ENCODE measurements at places on chromosomes 3 and 15.

DNA sequence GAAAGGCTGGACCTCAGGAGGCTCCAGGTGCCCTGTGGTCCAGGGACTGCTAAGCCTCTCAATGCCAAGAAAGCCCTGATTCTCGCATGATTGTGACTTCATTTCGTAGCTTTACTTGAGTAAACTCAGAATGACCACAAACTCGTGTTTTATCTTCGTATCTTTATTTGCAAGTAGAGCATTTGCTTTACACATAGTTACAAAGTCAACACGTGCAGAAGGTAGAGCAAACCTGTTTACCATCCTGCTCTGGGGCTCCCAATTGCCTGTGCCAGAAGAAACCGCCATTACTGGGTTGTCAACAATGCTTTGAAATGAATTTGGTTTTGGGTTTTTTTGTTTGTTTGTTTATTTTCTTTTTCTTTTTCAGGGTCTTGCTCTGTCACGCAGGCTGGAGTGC is 5.8 kb upstream of the MESP1 start:
- no peak for DNase-seq

DNA sequence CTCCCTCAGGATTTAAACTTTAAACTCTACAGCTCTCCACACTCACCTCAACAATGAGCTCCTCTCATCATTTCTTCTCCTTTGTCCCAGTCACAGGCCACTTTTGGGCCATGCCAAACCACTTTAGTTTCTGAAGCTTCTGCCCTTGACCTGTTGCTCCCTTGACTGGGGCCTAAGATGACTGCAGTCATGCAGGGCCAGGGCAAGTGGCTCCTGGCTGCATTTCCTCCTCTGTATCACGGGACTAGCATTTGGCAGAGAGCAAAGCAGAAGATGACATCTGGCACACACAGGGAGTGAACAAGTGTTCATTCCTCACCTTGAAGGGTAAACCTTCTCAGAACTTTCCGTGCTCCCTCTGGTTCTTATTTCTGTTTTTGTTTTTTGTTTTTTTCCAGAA is 136.9 kb downstream of the PDE8A start:
- DNase-seq = no peak

DNA sequence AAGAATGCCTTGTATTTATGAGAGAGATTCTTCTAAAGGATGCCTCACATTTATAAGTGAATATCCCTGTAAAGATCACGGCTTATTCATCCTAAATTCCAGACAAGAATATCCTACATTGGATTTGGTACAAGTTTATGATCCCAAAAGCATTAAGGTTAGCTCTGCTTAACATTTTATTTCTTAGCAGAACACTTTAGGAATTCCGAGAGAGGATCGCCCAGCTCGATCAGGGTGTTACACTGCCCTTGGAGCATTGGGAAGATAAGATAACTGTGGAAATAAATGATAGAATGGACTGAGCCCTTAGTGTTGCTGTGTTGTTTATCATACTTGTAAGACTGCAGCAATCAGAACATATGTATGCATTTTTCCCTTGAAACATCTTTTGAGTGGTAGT is 223.0 kb upstream of the CDIN1 start:
- DNase-seq = no peak

DNA sequence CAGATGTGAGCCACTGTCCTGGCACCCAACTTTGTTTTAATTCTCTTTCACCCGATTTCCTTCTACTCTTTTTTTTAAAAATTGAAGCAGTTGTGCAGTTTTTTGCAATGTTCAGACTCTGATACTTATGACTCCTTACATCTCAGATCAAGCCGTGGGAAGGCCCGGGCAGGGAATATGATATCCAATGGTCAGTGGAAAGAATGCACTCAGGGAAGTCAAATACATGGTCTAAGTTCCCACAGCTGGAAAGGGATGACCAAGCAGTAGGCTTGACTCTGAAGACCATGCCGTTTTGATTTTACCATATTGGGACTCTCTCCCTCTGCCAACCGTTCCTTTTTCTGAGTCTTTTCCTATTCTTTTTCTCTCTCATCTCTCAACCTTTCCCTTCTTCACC is 157.2 kb downstream of the RPLP1 start:
- peak; percentile 24 for DNase-seq

DNA sequence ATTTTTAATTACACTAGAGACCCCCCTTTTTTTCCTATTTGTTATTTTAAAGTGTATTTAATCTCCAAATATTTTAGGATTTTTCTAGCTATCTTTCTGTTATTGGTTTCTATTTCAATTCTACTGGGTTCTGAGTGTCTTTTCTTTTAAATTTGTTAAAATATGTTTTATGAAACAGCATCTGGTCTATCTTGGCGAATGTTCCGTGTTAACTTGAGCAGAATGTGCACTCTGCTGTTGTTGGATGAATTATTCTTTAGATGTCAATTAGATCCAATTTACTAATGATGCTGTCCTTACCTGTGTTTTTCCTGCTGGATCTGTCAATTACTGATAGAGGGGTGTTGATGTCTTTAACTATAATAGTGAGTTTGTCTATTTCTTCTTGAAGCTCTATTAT is 462.0 kb upstream of the CNTN3 start:
- no peak for DNase-seq

DNA sequence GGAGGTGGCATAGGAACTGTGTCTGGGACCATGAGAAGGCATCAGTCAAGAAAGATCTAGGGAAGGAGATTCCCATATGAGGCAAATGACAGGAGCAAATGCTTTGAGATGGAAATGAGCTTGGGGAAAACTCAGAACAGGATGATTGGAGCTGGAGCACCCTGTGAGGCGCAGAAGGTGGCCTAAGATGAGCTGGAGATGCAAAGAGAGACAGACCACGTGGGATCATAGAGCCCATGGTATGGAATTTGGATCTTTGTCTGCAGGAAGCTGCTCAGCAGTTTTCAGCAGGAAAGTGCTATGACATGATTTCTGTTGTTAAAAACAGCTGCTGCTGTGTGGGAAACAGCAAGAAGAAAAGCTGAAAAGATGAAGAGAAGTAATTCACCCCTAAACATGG is 310.6 kb downstream of the MAGI1 start:
- DNase-seq = no peak

- DNase-seq = no peak
Observed at GRCh38 chr3:119831022-119831421, 49.1 kb downstream of the NR1I2 start.

- DNase-seq = no peak
Observed at GRCh38 chr3:142065932-142066331, 83.4 kb downstream of the TFDP2 start.

- DNase-seq = no peak
Observed at GRCh38 chr15:78541744-78542034, 1.4 kb downstream of the PSMA4 start.

DNA sequence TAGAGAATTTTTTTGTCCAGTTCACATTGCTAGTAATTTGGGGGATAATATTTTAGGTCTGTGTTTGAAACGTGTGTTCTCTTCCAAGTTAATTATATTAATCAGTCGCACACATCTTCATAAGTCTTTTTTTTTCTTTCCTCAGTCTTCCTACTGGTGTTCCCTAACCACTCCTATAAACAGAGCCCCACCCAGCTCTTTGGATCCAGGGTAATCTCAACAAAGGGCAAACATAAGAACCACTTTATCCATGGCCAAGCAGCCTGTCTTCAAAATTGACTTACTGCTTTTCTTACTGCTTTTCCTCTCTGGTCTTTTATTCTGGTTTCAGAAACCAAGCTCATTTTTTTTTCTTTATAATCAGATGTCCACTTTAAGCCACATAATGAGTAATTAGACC is 266.8 kb upstream of the NECTIN3 start:
- no peak for DNase-seq

DNA sequence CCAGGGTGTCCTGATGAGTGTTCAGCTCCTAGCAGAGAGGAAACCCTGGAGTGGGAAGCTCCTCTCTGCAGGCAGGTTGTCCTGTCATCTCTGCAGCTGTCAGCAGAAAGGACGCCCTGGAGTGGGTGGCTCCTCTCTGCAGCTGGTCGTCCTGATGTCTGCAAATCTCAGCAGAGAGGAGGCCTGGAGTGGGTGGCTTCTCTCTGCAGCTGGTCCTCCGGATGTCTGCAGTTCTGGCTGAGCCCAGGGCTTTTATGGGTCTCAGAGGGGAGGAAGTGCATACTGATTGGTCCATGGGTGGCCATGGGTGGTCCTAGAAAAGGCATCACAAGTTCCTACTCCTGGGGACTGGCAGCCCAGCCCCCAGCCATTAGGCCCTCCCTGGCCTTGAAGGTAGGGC is 102.6 kb upstream of the BNIP2 start:
- DNase-seq = no peak

DNA sequence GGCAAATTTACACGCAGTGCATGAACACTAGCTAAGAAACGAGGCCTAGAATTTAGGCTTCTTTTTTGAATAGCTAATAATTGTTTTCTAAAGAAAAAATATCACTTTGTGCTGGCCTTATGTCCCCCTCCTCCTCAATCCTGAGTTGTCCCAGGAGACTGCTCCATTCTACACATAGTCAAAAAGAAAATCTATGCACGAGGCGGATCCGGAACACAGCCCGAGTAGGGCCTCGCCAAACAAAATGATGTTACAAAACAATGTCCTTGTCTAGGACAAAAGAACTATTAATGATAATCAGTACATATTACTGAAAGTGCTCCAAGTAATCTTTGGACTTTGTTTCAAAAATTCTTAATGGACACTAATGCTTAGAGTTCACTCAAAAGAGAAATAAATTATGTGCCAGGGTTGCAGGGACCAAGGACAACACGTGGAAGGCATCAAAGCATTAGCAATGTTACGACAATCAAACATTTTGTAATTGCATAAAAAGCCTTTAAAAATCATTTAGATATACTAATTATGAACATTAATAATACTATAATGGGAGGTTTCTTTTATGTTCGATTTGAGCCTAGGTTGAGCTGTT is 206.5 kb upstream of the ICE2 start:
- DNase-seq = no peak

DNA sequence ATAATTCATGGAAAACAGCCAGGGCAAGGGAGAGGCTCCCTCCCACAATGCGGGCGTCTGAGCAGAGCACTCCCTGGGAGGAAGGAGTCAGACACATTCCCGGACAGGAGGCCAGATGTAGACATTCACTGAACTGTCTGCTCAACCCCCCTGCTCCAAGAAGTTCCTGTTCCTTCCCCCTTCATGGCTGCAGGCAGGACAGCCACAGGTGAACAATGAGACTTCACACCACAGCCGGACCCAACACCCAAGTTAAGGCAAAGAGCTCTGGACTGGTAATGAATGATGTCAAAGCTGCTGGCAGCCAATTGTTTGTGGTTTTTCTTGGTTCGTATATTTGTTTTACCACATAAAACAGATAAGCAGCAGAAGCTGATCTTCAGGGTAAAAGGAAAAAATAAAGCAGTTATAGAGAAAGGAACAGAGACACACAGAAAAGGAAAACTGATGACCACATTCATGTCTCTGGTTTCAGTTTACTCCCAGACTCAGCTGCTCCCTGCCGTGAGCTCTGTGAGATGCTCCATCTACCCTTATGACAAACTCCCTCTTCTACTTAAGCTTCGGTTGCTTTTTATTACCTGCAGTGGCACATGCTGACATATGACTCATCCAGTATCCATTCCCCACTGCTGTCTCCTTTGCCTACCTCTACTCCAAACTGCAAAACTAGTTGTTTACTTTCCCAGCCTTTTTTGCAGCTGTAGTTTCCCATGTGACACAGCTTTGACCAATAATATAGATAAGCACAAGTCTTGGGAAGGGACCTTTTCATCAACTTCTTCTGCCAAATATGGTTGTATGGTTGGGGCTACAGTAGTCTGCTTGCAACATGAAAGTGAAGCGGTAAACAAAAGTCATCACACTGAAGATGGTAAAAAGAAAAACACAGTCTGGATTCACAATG is 33.1 kb downstream of the DZIP1L start:
- DNase-seq = no peak

DNA sequence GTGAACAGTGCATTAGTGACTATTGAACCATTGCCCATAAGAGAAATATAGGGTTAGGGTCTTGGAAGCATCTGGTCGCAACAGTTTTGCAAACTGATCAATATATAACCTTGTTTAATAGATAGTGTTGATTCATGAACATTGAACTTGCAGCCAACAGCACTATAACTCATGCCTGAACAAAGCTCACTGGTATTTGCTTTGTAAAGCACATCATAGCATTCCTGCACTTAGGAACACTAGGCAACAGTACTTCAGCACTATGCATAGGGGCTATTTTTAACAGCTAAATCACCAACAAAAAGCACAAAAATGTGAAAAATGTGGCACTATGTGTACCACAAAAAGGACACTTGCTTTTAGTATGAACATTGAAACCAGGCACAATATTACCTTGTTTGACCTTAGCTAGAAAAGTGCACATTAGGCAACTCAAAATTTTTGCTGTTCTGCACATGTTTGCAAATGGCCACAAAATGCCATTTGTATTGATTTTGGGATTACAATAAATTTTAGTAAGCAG is 68.0 kb downstream of the OXNAD1 start:
- no peak for DNase-seq

DNA sequence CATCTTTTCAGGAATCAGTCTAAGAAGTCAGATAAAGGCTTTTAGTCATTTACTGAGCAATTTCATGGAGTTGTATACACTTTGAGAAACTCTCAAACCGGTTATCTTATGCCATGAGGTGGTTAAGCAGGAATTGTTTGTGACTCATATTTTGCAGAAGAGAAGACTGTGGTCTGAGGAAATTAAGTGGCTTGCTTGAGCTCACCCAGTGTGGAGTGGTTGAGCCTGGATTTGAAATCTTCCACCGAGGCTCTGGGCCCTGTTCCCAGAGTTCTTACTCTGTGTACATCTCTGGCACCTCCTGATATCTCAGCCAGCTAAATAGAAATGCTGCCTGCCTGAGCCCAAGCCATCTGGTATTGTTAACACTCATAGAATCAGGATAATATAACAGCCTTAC is 37.8 kb upstream of the BCL6 start:
- DNase-seq = no peak

DNA sequence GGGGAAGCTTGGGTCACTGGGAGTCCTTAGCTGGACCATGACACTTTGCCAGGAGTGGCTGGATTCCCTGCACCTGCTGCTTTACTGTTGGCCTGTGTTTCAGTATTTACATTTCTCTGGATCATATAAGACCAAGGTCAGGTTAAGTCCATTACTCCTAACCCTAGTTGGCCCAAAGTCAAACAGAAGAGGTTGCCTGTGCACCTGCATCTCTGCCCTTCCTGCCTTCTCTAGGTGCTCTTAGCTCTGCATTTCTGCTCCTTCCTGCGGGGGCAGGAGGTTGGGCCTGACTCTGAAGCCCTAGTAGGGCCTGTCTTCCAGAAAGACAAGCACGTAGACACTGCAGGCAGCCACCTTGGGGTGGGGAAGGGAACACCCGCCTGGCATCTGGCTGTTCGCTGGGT is 124.3 kb downstream of the RPLP1 start:
- no peak for DNase-seq

GRCh38 chr3:191051037-191051436 is 148.0 kb upstream of the OSTN start:
- no peak for DNase-seq

GRCh38 chr3:194294199-194294894 is 56.8 kb downstream of the CPN2 start:
- no peak for DNase-seq

DNA sequence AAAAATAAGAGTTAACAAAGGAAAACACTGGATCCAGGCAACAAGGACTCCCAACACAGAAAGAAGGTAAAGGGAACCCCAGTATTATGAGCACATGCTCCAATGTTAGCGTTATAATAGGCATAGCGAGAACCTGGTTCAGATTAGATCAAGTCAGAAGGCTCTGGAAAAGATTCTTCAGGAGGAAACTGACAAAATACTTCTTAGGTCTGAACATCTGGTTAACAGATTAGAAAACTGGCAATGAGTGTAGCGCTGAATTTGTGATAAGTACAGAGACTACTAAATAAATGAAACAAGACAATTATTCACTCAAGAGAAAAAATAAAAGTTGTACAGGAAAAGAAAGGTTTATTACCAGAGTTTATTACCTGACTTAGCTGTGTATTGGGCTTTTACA is 146.1 kb downstream of the DPH6 start:
- no peak for DNase-seq

GRCh38 chr15:93451265-93451664 is 362.3 kb upstream of the RGMA start:
- DNase-seq = no peak
